ENCODE measurements at places on chromosomes 1 and 21.

GRCh38 chr1:201884425-201884824, 4.3 kb upstream of the SHISA4 start:
- DNase-seq, result no peak

GRCh38 chr1:212944229-212944901, 6.0 kb upstream of the VASH2 start:
- DNase-seq, result peak; percentile 33

DNA sequence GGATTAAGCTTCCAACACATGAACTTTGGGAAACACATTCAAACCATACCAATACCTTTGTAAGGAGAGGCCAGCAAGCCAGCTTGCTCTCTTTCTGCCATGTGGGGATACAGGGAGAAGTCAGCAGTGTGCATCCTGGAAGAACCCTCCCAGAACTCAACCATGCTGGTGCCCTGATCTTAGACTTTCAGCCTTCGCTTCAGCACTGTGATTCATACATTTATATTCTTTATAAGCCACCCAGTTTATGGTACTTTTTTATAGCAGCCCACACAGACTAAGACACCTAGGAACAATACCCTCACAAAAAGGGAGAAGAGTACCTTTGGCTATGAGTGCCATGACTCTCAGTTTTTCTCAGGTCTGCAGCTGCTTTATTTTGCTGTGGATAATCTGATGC, 35.9 kb downstream of the C1orf87 start:
- no peak for DNase-seq

DNA sequence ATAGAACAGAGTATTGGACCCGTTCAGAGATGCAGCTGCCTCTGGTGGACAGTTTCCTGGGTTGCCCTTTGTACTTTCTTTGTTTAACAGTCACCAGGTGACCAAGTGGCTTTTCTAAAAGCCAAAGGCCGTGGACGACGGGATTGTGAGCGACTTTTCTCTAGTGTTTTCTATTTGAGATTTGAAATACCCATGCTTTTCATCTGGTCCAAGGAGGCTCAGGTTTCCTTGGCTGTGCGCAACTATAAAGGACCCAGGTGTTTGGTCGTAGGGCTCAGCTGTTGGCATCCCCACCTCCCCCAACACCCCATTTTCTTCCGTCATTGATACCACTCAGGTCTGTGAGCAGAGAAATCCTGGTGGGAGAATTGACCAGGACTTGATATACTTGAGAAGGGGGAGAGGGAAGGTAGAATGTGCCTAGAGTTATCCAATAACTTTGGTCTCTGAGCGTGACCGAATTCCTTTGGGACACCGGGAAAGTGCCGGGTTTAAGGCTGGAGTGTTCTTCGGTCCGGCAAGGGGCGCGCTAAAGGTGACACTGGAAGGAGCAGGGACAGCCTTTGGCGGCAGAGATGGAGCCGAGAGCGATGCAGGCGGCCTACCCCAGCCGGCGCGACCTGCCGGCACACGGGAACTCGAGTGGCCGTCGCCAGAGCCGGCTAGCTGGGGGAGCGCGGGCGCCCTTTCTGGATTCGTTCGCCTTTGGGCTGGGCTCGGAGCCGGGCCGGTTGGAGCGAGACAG, 83.4 kb upstream of the BMP8A start:
- DNase-seq, result no peak

- no peak for DNase-seq
These were observed 62.2 kb upstream of the ATP5PO start for GRCh38 chr21:33977721-33978369.

- DNase-seq, result no peak
These were observed 11.5 kb upstream of the SLC9A1 start for GRCh38 chr1:27166351-27166802.

DNA sequence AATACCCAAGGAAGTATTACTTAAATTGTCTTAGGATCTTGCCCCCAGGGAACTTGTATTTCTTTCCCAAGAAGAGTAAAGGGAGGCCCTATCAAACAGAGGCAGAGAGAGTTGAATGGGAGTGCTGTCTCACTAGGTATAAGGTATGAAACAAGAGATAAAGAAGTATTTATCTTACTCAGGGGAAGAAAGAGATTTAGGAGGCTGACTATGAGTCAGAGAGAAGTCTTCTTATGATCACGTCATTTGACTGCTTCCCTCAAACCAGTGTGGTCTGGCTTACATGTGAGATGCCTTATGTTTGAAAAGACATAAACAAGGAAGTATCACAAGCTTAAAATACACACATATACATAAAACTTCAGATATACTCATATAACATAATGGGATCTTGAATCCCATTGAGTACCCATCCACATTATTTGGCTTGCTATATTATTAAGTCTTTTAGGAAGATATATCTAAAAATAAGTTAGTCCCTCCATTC, 29.6 kb downstream of the DUSP10 start:
- DNase-seq, result peak; percentile 78

- no peak for DNase-seq
These were observed 16.4 kb upstream of the TSPEAR start for GRCh38 chr21:44727757-44728156.

- DNase-seq, result no peak
These were observed 201.7 kb downstream of the ROR1 start for GRCh38 chr1:63975481-63975880.

DNA sequence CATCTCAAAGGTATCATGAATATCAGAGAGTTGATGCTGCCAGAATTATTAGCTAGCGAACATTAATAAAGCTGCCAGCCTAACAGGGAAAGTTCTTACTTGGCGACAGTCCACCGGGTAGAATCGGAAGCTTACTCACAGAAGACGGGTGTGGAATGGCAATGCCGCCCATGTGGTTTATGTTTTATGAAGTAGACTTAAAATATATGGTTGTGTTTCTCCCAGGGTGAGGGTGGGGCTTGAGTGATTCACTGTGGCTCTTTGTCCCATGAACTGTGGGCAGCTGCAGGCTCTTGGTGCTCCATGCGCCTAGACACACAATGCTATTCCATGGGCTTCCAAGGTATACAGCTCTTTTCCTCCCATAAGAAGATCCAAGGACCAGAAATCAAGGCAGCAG, 162.7 kb downstream of the PIGK start:
- no peak for DNase-seq

- DNase-seq, result no peak
These were observed 242.9 kb downstream of the HHAT start for GRCh38 chr1:210571356-210572284.

GRCh38 chr21:21973806-21974205, 975.6 kb downstream of the NCAM2 start:
- no peak for DNase-seq

DNA sequence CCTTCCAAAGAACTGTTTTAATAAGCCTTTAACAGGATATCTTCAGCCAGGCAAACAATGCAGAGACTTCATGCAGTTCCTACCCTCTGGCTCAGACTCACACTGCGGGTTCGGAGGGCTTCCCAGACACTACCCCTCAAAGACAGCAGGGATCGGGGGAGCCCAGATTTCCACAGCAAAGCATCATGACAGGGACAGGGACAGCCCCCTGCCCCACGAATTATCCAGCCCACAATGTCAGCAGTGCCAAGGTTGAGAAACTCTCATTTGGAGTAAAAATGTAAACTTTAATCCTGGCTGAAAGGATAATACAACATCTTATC, 20.1 kb downstream of the NPHP4 start:
- DNase-seq, result no peak

GRCh38 chr1:88188038-88188437, 496.0 kb upstream of the PKN2 start:
- no peak for DNase-seq

GRCh38 chr1:66478116-66478515, 55.8 kb upstream of the SGIP1 start:
- no peak for DNase-seq

- DNase-seq, result no peak
These were observed 7.9 kb upstream of the NT5C1A start for GRCh38 chr1:39679821-39680220.

- no peak for DNase-seq
These were observed 1.1 kb downstream of the OBSCN start for GRCh38 chr1:228208831-228209551.

DNA sequence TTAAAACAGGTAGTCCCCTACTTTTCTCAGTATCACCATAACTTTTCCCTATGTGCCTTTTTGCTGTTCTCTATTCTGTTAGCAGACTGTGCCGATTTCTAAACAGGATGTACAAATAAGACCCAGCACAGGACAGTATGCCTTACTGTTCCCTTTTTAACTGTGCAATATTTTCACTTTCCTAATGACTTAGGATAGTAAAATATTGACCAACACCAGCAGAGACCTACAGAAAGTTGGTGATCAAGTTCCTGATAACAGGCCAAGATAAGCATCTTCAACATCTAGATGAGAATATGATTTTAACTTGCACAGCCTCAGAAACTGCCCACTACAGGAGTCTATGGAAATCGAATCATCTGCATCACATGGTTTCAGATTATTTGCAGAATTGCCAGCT, 42.0 kb downstream of the ADSS2 start:
- no peak for DNase-seq

- no peak for DNase-seq
These were observed 1.3 kb upstream of the RD3 start for GRCh38 chr1:211493133-211493871.

All from SIG-M5 (cell line).